ENCODE measurements at places on chromosomes 12 and 14.

- no peak for DNase-seq
These were observed 19.3 kb downstream of the CTSG start for GRCh38 chr14:24556756-24557155.

DNA sequence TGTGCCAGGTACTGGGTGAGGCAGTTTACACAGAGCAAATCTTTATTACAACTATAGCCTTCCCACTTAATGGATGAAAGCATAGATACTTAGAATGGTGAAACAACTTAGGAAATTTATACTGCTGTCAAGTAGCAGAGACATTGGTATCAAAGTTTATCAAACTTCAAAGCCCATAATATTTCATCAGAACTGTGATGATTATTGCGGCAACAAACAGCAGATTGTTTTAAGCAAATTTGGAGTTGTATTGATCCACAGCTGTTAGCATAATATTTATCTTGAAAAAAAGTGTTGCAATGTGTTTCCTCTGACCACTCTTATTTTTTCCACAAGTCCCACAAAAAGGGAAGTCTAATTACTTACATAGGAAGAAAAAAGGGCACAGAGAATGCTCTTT lies 2.0 kb upstream of the SLCO1B3 start:
- no peak for DNase-seq

GRCh38 chr12:115364921-115365320 lies 680.9 kb upstream of the TBX3 start:
- DNase-seq = no peak

DNA sequence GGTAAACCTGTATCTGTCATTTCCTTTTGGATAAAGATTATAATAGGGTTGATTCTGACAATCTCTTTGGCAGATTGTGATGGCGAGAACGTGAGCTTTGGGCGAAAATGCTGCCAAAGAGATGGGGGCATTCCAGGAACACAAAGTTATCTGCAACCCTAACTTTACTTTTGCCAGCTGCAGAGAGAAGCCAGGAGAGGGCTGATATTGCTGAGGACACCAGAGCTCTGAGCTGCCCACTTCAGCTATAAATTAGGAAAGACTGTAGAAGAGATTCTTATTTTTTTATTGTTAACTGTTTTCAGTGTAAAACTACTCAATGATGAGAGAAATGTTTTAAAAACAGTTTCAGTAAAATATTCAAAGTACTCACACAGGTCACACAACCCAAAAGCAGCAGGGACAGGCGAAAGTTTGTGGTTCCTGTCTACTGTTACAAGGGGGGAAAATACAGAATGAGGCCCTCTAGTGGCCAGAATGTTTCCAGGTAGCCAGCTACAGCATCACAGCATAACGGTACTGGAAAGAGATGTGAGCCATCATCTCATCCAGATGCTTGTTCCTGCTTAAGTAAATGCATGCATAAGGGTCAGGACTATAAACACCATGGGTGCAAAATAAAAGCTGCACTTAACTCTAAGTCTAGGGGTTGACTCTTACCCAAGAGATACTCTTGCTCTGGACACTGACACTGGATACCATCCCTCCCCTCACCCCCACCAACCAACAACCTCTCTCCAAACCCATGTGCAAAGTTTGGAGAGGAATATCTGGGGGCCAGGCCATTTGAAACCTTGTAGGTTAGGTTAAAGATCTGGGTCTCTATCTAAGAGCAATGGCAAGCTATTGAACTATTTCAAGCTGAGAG lies 498.4 kb downstream of the RMST start:
- DNase-seq = peak; percentile 15

DNA sequence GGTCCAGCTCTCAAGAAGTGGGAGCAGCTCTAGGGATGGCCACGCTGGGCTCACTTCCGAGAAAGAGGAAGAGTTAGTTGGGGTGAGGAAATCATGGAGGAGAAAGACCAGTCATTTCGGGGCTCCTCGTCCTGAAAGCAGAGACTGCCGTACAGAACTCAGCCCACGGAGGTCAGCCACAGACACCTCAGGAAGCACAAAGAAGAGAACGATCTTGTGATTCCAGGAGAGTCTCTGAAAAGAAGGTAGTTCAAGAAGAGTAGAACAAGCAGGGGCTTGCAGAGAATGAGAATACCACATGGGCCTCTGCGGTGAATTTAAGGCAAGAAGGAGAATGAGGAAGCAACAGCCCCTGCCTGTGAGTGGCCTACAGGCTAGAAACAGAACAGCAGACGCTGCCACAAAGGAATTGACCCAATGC lies 311.9 kb downstream of the CACNA1C start:
- DNase-seq = no peak

DNA sequence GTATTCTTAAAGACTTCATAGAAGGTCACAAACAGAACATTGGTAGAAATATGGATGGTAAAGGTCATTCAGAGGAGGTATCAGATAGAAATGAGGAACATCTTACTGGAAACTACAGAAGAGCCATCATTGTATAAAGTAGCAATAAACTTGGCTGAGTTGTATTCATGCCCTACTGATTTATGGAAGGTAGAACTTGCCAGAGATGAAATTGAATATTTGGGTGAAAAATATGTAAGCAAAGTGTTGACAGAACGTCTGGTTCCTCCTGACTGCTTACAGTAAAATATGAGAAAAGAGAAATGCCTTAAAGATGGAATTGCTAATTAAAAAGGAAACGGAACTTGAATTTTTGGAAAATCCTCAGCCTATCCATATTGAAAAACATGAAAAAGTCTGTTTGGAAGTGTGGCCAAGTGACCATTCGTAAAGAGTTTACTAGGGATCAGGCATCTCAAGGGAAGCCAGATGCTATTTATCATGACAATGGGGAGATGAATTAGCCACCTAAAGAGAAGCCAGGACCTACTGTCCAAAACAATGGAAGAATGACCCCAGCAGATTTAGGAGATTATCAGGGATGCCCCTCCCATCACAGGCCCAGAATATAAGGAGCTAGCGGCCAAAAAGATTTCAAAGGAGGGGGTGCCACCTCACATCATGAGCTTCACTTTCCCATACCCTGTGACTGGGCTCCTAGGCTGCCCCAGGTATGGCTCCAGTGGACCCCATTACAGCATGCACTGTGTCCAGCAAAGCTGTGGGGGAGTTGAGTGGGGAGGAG lies 189.3 kb downstream of the ITPR2 start:
- DNase-seq = no peak

- peak; percentile 83 for DNase-seq
These were observed 7.4 kb downstream of the RAN start for GRCh38 chr12:130879212-130879686.
